ENCODE measurements at places on chromosomes 12 and 14.

GRCh38 chr12:51958542-51958941, 7.0 kb downstream of the ACVR1B start:
- no peak for DNase-seq

GRCh38 chr12:52255926-52256583, 18.4 kb upstream of the KRT86 start:
- DNase-seq, result no peak

DNA sequence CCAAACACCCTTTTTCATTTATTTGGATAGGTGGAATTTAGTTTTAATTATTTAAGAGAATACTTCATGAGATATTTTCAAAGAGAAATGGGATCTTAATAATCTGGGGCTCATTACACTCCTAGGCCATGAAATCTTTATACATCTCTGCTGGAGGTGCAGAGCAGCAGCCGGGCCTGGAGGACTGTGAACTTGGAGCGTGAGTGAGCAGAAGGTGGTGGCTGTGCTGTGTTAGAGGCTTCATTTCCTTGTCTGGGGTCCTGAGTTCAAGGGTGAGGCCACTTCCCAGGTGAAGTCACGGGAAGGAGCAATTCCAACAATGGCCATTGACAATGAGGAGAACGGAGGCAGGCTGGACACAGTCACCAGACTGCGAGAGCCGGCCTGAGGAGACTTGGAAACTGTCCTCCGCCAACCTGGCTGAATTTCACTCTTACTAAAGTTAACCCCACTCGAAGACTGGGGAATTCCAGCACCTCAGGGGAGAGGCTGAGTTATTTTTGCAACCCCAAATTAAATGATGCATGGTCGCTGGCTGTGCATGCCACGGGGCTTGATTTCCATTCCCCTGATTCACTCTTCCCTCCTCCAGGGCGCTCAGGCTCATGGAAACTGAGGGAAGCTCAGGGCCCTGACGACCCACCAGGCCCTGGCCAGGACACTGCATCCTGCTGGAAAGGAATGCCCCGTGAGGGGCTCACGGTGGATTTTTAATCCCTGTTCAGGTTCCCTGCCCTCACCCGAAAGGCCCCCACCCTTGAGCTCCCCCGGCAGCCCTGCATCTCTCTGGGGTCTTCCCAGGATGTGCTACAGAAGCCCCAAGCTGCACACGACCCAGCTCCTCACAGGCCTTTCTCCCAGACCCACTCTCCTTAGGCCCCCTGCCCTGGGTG, 22.6 kb upstream of the TRAF3 start:
- DNase-seq, result no peak

GRCh38 chr14:93036652-93037345, 78.9 kb downstream of the ITPK1 start:
- no peak for DNase-seq

DNA sequence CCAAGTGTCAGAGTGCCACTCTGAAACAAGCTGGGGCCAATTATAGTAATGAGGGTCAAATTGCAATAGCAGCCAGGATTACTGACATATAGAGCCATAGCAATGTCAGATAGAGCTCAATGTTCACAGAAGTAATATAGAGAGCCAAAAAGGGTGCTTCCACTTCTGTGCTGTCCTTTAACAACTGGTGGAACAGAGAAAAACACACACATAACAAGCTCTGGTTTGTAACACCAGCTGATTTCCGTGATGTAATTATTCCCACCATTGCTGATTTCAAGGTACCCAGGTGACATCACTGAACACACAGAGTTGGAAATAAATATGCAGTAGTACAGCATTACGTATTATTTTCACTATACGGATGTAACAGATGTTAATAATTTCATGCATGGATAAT, 3.0 kb upstream of the CLEC2B start:
- no peak for DNase-seq
